Heart right ventricle (tissue), 16 donors: ENCODE measurements at places on chromosomes 6 and 20. TPM values are rescaled to one million over a fixed set of nuclear protein-coding genes. Genes with fewer than 3 reads are reported as not detected.

Gene GPR6
- not detected for total RNA-seq

- no peak for DNase-seq
Observed at GRCh38 chr20:39563349-39563748, 601.2 kb downstream of the DHX35 start.

Gene INSM1
- total RNA-seq, result not detected

DNA sequence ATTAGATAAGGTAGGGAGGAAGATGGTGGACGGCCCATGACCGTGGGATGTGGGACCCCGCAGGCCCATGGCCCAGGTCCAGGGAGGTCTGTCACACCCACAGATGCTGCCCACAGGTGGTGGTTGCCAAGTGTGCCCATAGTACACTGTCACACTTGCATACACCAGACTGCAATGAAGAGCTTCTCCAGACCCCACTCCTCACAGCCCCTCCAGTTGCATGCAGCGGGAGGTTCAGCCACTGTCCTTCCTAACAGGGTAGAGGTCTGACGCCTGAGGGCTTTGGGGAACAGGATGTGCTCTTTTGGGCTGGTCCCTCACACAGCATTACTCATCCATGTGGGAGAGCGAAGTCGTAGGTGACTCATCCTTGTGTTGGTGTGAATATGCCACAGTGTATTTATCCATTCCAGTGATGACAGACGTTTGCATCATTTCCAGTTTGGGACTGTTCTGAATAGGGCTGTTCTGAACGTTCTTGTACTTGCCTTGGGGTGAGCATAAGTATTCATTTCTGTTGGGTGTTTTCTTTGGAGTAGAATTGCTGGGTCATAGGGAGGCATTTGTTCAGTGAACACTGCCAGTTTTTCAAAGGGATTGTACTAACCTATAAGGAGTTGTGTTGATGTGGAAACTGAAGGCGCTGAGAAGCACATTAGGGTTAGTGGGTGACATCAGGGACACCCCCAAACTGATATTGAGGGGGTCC is 10.1 kb upstream of the PYGB start:
- no peak for DNase-seq

Gene CALHM6
- total RNA-seq, result 1.6 TPM

DNA sequence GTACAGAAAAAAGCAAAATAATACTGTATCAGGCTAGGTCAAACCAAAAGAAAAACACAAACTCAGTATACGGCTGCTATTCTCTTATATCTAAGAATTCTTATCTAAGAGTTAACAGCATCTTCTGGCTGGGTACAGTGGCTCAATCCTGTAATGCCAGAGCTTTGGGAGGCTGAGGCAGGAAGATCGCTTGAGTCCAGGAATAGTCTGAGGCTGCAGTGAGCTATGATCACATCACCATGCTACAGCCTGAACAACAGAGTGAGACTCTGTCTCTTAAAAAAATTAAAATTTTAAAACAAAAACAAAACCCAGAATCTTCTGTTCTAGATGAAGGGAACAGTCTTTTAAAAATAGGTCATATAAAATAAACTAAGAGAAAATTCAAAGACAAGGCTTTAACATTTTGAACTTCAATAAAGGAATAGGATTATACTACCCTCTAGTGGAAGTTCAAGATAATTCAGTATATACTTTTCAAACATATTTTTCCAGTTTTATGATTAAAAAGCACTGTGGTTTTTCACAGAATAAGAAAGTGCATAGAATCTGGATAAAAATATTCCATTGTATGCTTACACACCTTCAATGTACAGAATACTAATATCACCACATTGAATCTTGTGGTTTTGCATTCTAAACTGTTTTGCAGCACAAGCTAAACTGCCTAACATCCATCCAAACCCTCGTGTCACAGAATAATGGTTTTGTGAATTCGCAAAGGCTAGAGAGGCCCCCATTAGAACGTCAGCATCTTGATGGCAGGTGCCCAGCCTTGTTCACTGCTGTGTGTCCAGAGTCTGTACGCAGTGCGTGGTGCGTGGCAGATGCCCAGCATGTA is 39.3 kb downstream of the DTNBP1 start:
- DNase-seq, result no peak

DNA sequence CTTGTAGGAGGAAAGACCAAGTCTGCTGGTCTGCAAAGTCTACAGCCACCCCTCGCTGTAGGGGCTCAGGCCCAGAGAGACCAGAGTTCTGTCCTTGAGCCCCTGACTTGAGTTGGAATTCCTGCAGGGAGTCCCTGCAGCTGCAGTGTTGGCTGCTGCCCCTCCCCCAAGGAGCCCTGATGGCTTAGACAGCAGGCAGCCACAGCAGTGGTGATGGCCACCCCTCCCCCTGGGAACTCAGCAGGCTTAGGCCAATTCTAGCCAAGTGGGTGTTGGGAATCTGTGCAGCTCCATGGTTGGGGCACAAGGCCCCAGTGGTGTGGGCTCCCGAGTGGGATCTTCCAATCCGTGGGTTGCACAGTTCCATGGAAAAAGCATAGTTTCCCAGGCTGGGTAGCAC is 345.4 kb downstream of the CD109 start:
- DNase-seq, result no peak

DNA sequence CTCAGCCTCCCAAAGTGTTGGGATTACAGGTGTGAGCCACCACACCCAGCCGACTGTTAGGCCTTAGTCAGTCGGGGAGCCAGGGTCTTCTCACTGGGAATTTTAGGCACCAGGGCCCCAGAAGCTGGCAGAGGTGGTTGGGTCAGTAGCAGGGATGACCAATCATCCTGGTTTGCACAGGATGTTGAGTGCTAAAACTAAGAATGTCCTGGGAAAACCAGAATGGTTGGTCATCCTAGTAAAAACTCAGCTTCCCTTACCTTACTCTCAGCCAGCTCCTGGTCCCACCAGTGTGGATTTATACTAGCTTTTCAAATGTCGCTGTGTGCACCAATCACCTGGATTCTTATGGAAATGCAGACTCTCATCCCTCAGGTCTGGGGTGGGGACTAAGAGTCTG is 31.8 kb downstream of the KCNG1 start:
- DNase-seq, result no peak

DNA sequence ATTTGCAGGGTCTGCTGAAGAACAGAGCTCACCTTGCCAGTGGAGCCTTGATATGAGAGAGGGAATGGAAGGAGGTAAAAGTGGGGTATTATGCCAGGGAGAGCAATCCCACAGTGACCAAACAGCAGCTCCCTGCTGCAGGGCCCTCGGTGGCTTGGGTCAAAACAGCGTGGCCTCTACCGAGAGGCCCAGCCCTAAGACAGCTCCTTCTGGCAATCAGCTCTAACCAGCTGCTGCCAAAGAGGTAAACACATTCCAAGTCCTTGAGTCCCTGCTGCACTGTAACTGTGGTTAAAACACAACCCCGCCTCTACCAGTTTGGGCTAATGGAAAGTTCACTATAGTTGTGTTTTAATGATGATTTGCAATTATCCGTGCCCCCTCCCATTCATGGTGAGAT is 1.4 kb upstream of the DAAM2 start:
- DNase-seq, result no peak

DNA sequence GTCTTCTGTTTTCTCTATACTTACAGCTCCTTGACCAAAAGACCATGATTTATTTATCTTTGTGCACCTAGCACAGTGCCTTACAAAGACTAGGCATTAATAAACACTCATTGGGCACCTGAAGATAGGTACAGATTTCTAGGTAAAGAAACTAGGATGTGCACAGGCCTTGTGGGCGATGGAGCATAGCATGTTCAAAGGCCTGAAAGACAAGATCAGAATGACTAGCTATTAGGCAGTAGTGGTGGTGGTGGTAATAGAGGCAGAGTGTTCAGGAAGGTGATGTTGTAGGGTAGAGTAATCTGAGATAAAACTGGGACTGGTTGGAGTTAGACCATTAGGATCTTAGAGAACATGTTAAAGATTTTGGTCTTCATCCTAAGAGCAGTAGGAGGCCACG is 3.9 kb downstream of the TXLNB start:
- DNase-seq, result no peak

GRCh38 chr20:37403107-37404033 is 57.4 kb downstream of the SRC start:
- DNase-seq, result no peak

- DNase-seq, result no peak
Observed at GRCh38 chr6:101614774-101615173, 221.3 kb downstream of the GRIK2 start.

DNA sequence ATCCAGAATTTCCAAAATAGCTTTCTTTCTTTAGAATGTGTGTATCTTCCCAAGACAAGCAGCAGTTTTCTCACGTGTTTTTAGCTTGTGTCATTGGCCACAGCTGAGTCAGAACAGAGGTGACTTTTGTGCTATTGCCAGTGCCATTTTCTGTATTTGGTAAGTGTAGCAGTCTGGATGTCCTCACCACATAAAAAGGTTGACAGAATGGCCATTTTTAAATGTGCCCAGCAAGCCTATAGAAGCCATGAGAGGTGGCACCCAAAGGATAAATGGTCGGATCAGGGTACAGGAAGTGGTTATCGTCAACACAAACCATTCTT is 269.5 kb upstream of the HSF2 start:
- DNase-seq, result peak; percentile 52

Gene MYLK2
- 0.28 TPM for total RNA-seq

GRCh38 chr20:63371291-63371865 is 10.2 kb upstream of the CHRNA4 start:
- DNase-seq, result no peak

Gene NCOA5
- 11.4 TPM for total RNA-seq

- no peak for DNase-seq
Observed at GRCh38 chr6:108838101-108838717, 10.0 kb upstream of the ARMC2 start.

DNA sequence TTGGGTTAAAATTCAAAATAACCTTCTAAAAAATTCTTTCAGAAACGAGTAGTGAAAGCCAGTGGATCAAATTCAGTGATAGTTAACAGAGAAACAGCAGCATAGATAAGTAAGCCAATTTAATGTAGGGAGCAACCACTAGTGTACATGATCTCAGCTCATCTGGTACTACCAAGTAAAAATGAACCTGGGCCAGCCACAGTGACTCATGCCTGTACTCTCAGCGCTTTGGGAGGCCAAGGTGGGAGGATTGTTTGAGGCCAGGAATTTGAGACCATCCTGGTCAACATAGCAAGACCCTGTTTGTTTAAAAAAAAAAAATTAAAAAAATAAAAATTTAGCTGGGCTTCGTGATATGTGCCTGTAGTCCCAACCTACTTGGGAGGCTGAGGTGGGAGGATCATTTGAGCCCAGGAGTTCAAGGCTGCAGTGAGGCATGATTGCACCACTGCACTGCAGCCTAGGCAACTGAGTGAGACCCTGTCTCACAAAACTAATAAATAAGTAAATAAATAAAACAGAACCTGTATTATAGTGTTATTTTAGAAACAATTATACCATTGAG is 32.4 kb downstream of the CBFA2T2 start:
- no peak for DNase-seq

Gene CST5
- not detected for total RNA-seq

GRCh38 chr20:22248051-22248667 is 336.2 kb downstream of the FOXA2 start:
- DNase-seq, result no peak

Gene SNPH
- total RNA-seq, result 11.6 TPM

- no peak for DNase-seq
Observed at GRCh38 chr6:22015216-22015615, 281.6 kb downstream of the PRL start.

Gene GPSM3
- total RNA-seq, result 9.7 TPM

DNA sequence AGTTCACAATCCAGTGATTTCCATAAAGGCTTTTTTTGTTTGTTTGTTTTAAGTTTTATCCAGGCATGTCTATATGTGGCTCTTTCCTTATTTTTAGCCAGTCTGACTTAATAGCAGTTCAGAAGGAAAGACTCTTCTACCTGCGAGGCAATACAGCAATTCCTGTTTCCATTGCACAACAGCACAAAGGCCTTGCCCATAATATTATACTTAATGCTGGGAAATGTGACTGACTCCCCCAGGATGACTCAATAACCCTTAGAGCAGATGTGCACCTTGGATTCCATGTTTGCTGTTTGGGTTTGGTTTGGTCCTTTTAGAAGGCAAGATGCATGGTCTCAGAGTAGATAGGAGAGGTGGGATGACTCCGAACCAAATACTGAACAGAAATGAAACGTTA is 184.1 kb downstream of the MTFR2 start:
- DNase-seq, result no peak

- DNase-seq, result no peak
Observed at GRCh38 chr20:3659492-3660261, 3.5 kb downstream of the GFRA4 start.

Gene FKBP1C
- total RNA-seq, result 2.9 TPM

DNA sequence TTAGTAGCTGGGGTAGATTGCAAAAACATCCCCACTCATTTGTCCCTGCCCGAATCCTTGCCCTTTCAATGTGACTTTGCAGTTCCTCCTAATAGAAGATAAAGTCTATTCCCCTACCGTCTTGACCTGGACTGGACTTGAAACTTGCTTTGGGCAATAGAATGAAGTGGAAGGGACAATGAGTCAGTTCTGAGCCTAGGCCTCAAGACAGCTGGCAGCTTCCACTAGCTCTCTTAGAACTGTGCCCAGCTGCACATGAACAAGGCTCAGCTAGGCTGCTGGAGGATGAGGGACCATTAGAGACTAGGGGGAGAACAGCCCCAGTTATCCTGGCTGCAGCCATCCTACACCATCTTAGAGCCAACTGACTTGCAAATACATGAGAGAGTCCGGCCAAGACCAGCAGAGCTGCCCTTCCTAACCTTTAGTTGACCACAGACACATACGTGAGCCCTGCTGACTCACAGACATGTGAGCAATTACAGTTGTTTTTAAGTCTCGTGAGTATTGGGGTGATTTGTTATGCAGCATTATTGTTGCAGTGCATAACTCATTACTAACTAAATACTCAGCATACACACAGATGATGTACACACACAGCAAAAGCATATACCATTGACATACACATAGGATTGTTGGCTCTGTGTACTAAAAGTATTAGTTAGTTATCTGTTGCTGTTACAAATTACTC is 105.5 kb downstream of the DHX35 start:
- no peak for DNase-seq

DNA sequence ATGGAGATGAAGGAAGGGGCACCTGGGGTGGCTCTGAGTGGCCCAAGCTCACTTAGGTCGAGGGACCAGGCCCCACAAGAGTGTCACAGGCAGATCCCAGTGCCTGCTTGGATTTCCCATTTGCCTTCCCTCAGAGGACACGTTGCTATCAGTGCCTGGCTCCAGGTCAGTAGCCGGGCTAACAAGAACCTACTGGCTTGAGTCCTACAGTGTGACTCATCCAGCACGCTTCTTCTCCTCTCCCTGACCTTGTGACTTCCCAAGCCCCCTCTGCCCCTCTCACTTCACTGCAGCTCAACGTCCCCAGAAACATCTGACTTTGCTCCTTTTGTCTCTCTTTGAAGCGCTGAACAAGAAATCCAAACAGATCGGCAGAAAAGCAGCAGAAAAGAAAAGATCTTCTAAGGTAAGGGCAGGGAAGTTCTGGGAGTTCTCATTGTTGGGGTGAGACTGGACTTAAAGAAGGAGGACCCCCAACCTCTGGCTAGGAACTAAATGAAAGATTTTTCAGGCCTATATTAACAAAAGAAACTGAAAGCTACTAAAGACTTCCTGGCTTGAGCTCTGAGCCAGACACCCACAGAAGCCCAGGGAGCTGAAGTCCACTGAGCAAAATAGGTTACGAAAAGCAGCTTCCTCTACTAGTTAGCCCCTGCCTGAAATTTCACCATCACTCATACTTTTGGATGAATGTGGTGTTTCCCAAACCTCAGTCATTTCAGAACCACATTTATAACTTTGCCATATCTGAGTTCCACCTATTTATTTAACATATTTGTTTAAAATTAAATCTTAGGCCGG is 21.5 kb downstream of the ASIP start:
- DNase-seq, result peak; percentile 64
